Activated CD4-positive, alpha-beta T cell treated with anti-CD3 and anti-CD28 coated beads, Interleukin-2, amount 10 ng/mL, durations not matched to agents 24 days and 14 days (primary cell): ENCODE measurements at places on chromosomes 6 and 20.

GRCh38 chr20:50957276-50957675, 1.1 kb downstream of the DPM1 start:
- DNase-seq: no peak

DNA sequence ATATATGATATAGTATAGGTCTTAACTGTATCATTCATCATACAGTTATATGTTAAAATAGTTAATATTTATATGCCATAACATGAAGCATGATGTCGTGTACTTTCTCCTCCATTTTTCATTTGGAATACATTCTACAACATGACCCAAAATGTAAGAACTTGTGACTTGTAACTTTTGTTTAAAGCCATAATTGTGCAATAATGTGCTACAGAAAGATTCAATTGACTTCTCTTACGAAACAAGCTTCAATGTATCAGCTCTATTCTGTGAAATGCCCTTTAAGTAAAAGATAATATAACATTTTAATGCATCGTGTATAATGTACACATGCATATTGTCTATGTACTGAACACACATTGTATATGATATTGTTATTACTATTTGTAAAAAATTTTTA, 76.7 kb upstream of the FABP7 start:
- DNase-seq: no peak

- no peak for DNase-seq
Observed at GRCh38 chr6:146972546-146972945, 231.7 kb upstream of the STXBP5 start.

DNA sequence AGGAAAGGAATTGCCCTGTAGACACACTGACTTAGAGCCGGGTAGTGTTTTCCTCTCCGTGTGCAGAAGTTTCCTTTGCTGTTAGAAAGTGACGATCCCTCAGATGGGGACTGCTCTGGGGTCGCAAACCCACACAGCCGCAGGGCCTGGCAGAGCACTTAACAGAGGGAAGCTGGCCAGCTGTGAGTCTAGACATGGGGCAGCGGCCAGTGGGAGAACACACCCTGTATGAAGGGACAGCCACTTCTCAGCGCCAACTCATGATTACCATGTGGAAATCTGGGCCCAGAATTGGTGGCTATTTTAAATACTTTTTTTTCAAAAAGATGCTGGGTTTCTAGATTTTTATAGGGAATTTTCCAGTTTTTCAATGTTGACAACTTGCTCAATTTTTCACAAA, 39.4 kb downstream of the SLC9A8 start:
- no peak for DNase-seq

DNA sequence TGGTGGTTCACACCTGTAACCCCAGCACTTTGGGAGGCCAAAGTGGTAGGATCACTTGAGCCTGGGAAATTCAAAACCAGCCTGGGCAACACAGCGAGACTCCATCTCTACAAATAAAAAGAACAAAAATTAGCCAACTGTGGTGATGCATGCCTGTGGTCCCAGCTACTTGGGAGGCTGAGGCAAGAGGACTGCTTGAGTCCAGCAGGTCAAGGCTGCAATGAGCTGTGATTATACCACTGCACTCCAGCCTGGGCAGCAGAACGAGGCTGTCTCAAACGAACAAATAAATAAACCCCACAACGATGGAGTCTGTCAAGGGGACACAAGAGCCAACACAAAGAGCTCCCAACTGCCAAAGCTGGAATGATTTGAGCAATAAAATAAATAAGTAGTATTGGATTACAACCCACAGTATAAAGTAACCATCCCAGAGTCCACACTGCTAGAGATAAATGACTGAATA, 13.5 kb downstream of the ZMYND8 start:
- DNase-seq: no peak

DNA sequence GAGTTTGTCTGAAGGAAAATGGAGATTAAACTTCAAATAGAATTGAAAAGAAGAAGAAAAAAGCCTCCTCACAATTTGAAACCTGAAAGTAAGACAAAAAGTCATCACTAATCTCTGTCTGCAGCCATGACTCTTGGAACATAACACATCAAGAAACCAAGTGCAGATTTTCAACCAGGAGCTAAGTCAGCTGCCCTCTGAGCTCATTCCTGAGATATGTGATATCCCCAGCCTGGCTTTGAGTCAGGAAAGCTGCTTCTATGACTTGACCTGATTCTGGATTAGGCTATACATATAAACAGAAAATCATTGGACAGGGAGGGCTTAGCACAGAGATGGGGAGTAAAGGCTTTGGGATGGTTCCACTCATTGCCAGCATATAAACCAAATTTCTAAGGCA, 891.4 kb downstream of the TFAP2A start:
- no peak for DNase-seq

DNA sequence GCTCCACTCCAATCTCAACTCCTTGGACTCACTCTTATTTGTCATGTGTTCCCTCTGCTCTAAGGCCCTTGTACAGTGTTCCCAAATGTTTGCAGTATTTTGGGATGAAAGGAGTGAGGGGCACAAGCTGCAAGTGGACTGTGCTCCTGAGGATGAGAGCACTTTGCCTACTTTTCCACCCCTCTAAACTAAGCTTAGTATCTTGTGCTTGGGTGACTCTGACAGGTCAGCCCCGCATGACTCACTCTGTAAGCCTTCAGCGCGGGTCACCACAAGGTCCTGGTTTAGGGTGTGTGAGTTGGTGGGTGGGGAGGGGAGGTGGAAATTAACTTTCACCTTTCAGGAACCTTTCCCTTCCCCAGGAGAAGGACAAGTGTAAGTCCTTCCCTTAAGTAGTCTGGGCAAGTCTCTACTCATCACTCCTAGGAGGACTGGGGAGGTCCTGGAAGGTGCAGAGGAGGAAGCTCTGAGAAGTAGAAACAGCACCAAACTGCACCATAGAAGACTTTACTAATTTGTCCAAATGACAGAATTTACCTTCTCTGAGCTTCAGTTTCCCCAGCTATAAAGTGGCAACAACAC, 68.8 kb upstream of the EPB41L1 start:
- no peak for DNase-seq

- no peak for DNase-seq
Observed at GRCh38 chr20:51495291-51495690, 47.2 kb downstream of the NFATC2 start.

DNA sequence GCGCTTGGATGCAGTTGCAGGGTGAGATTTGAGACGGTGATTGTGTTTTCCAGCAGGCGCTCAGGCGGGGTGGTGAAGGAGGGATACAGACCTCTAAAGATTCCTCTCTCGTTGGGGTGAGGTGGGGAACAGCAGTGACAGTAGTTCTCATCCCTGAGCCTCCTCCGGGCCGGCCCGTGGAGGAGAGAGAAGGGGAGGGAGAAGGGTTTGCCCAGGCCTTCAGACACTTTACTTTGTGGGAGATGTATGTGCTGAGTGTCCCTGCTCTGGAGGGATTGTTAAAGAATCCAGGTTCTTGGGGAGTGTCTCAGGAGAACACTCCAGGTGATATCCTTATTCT, 41.0 kb downstream of the PSMB9 start:
- no peak for DNase-seq

- DNase-seq: peak; percentile 51
Observed at GRCh38 chr6:149267072-149267471, 50.4 kb upstream of the TAB2 start.

DNA sequence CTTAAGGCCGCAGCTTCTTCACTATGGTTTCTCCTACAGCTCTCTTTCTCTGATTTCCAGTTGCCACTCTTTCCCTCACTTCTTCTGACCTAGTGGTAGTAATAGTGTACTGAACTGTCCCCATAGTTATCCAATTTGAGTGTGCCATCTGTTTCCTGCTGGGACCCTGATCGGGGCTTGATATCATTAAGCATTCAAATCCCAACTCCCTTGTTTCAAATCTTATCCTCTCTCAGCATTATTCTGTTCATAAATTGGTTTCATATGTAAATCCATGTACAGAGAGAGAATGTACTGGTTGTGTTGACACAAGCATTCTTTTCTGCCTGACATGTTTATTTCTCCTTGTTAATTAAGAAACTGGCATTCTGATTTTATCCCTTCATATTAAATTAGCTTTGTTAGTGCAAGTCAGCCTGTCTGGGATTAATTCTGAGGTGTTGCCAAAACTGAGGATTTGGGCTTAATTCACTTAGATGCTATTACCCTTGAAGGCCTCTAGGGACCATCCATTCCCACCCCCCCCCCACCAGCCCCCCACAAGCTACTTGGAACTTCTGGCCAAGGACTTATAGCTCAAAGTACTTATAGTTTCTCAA, 84.6 kb upstream of the PROKR2 start:
- DNase-seq: no peak

DNA sequence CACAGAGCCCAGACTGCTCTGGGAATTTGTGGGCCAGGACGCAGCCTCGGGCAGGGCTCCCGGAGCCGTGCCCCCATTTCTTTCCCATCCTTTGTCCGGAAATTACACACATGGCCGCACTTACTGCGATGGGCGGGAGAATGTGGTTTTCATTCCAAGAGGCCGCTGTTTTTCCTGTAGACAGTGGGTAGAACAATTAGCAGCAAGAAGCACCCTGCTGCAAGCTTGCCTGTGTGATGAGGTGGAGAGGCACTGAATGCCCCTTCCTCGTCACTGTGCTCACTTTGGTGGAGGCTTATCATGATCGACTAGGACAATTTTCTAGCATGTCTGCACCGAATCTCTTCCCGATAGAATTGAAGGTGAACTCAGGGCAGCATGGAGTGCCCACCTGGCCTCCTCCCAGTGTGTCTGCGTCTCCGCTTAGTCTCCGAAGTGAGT, 102.8 kb downstream of the DACT2 start:
- DNase-seq: no peak

DNA sequence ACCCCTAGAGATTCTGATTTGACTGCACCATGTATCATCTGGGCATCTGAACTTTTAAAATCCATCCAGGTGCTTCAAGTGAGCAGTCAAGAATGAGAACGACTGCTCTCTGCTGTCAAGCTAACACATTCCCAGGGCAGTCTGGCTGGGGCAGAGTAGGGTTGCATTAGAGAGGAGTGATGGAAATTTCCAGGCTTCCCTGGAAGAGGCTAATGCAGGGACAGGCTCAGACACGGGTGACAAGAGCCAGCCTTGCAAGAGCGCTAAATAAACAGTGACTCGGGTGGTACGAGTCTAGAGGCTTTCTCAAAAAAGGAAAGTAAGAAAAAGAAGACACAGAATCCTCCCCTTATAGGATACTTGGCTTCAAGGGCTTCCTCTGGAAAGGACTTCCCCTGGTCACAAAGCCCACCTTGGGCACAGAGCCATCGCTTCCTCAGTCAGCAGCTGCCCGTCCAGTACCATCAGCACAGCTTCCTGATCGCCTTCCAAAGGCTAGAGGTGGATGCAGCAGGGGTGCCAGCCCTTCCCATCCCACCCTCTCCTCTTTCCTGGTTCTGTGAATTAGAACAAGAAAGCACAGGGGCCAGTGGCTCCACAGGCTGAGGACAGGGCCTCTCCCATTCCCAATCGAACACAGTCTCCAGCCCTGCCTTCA, 177.4 kb upstream of the RREB1 start:
- no peak for DNase-seq

GRCh38 chr20:38985060-38985459, 22.9 kb downstream of the DHX35 start:
- DNase-seq: no peak

GRCh38 chr6:141388666-141389065, 744.1 kb upstream of the GJE1 start:
- no peak for DNase-seq

GRCh38 chr6:166563805-166564204, 22.7 kb downstream of the RAMACL start:
- DNase-seq: no peak

- no peak for DNase-seq
Observed at GRCh38 chr20:62524505-62524911, 48.7 kb upstream of the GATA5 start.

DNA sequence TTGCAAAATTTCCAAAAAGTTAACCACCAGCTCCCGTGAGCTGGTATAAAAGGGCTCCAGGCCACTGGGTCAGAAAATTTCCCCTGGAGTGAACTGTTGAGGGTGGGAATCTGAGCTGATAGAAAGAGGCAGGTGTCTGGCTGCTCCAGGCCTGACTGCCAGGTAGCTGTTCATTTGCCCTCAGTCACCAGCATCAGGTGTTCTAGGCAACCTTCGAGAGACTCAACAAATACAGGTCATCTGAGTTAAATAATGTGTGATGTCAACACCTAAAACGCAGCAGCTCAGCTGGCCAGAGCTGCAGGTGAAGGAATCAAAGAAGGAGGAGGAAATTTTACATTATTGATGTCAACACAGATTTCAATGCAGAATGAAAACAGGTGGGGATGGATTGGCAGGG, 46.7 kb downstream of the KCNK5 start:
- DNase-seq: no peak

- no peak for DNase-seq
Observed at GRCh38 chr20:19009081-19009688, 195.6 kb downstream of the SCP2D1 start.

GRCh38 chr6:35051997-35052583, 89.0 kb downstream of the TCP11 start:
- no peak for DNase-seq

DNA sequence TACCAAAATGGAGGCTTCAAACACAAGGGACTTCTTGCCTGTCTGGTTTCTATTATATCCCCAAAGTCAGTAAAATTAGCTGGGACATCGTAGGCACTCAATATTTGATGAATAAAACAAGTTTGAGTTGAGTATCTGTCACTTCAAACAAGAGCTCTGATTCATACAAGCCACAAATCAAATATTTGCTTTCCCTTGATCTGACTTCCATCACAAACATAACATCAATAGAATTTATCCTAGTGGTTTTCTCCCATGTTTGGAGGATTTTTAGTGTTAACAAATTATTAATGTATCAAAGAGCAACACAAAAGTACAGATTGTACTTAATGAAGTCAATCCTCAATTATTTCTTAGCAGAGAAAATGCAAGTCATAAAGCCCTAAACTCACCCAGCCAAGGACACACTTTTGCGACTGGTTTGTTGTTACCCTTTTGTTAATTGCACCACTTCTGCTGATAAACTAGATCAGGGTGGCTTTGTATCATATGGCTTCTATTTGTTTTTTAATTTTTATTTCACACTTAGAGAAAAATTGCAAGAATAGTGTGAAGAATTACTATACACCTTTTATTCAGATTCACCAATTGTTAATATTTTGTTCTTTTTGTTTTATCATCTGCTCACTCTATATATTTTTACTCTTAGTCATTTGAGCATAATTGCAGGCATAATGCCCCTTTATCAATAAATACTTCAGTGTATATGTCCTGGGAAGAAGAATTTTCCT, 117.4 kb upstream of the PRDM1 start:
- DNase-seq: no peak

- DNase-seq: no peak
Observed at GRCh38 chr20:1389703-1390580, 2.9 kb downstream of the FKBP1A start.
